Daoy (cell line): ENCODE measurements at places on chromosomes 3 and 15. TPM values are rescaled to one million over a fixed set of nuclear protein-coding genes. Genes with fewer than 3 reads are reported as not detected.

Gene SHF
- total RNA-seq: 0.36 and 1.7 TPM in 2 replicates

DNA sequence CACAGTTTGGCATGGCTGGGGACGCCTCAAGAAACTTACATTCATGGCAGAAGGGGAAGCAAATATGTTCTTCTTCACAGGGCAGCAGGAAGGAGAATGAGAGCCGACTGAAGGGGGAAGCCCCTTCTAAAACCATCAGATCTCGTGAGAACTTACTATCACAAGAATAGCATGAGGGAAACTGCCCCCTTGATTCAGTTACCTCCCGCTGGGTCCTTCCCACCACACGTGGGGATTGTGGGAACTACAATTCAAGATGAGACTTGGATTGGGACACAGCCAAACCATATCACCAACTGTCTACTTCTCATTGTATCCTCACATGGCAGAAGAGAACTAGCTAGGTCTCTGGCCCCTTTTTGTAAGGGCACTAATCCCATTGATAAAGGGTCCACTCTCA, 30.5 kb downstream of the CCDC32 start:
- DNase-seq: no peak

GRCh38 chr3:127408684-127409420, 121.0 kb upstream of the PRR20G start:
- DNase-seq: no peak

- DNase-seq: no peak
Measured at GRCh38 chr3:170270282-170270881, 48.2 kb downstream of the PRKCI start.

DNA sequence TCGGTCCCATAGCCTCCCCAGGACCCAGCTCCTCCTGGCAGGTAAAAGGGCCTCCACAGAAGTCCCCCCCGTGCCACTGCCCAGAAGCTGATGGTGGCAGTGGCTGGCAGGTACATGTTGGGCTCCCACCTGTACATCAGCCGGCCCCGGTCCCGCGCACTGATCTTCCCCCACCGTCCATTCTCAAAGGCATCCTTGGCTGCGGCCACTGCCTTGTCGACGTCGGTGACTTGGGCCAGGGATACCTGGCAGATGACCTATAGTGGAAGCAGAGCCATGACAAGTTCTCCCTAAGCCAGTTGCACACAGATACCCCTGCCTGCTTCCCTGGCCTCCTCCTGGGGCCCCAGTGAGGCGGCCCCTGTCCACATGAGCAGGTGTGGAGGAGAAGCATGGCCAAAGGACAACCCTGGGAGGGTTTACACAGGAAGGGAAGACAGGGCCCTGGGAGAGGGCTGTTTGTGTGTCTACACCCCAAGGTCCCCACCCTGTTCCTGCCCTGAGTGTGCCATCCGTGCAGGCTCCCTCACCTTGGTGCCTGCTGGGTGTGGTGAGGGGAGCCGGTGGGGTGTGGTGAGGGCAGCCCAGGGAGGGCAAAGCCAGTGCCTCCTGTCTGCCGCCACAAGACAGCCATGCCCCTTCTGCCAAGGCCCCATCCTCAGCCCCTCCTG, 44.8 kb downstream of the ALDH1L1 start:
- DNase-seq: no peak
